Stimulated activated CD4-positive, alpha-beta T cell treated with anti-CD3 and anti-CD28 coated beads, Interleukin-1b, Interleukin-23, amount 100 ng/mL, for 1 hour (primary cell): ENCODE measurements at places on chromosomes 2 and 18.
A peak's percentile ranks its signal among the peaks of the same experiment; 100 is the strongest.

DNA sequence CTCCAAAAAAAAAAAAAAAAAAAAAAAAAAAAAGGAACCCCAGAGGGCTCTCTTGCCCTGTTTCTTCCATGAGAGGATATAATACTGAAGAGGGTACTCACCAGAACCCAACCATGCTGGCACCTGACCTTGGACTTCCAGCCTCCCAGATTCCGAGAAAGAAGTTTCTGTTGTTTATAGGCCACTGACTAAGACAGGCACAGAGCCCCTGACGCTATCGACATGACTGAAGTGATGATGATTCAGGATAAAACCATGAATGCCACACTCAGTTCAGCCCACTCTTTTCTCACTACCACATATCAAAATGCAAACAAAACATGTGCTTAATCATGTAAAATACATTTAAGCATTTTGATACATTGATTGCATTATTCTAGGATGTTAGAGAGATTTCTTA lies 66.1 kb upstream of the CDCA7 start:
- no peak for DNase-seq

- no peak for DNase-seq
Observed at GRCh38 chr2:234293973-234294372, 202.9 kb downstream of the ARL4C start.

- no peak for DNase-seq
Observed at GRCh38 chr2:21837168-21837960, 713.6 kb downstream of the TDRD15 start.

- peak; percentile 45 for DNase-seq
Observed at GRCh38 chr2:30147715-30148610, 1.2 kb downstream of the YPEL5 start.

DNA sequence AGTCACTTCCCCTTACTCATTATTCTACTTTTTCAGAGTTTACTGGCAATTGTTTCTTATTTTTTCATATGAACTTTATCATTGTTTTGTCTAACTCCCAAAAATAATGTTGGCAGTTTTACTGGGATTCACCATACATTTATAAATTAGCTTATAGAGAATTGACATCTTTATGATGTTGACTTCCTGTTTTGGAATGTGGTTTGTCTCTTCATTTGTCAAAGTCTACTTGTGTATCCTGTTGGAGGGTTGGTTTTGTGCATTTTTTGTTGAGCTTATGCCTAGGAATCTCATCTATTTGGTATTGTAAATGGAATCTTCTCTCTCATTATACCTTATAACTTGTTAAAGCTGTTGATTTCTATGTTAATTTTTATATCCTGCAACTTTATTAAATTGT lies 16.4 kb downstream of the EPC2 start:
- DNase-seq = no peak

GRCh38 chr2:61420991-61421544 lies 49.8 kb downstream of the USP34 start:
- no peak for DNase-seq
